ENCODE measurements at places on chromosomes 11 and 22.

GRCh38 chr22:42977569-42977968 is 37.4 kb downstream of the PACSIN2 start:
- DNase-seq, result no peak

DNA sequence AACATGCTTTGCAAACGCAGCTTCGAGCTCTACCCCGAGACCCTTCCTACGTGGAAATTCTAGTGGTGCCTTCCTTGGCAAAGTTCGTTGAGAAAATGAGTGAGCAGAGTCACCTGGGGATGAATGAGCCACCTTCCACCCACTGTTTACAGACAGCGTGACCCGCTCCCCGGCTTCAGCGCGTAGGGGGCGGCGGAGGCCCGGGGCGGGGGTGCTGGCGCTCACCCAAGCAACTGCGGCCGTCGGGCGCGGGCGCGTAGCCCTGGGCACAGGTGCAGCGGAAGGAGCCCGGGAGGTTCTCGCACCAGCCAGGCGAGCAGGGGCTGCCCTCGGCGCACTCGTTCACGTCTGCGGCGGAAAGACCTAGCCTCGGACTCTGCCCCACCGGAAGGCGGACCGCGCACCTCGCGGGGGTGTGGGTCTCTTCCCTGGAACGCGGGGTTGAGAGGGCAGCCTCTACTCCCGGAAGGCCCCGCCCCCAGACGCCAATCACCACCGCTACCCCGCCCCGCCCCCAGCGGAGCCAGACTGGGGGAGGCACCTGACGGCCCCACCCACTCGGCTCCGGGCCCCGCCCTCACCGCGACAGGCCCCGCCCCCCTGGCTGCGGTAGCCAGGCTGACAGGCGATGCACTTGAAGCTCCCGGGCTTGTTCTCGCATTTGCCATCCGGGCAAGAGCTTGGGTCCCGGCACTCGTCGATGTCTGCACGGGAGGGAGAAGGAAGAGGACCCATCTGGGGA is 11.8 kb downstream of the LTBP3 start:
- peak; percentile 76 for DNase-seq

- DNase-seq, result no peak
Observed at GRCh38 chr11:70323806-70324205, 53.3 kb downstream of the PPFIA1 start.

- DNase-seq, result no peak
Observed at GRCh38 chr11:67441731-67442351, 1.4 kb downstream of the CORO1B start.

DNA sequence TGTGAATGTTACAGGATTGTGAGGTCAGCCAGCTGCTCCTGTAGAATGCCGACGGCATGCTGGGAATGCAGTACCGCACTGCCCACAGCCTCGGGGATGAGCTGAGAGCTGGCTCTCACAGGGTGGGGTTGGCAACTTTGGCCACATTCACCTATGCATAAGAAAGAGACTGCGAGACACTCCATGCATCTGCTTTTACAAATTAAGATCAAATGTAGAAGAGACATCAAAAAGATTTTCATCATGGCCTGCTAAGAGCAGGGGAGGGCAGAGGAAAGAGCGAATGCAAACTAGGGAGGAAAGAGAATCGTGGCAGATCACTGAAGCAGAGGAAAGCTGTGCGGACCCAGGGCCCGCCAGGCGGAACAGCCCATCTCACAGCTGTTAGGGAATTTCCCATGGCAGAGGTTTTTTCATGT is 49.8 kb upstream of the SPATA19 start:
- DNase-seq, result no peak

DNA sequence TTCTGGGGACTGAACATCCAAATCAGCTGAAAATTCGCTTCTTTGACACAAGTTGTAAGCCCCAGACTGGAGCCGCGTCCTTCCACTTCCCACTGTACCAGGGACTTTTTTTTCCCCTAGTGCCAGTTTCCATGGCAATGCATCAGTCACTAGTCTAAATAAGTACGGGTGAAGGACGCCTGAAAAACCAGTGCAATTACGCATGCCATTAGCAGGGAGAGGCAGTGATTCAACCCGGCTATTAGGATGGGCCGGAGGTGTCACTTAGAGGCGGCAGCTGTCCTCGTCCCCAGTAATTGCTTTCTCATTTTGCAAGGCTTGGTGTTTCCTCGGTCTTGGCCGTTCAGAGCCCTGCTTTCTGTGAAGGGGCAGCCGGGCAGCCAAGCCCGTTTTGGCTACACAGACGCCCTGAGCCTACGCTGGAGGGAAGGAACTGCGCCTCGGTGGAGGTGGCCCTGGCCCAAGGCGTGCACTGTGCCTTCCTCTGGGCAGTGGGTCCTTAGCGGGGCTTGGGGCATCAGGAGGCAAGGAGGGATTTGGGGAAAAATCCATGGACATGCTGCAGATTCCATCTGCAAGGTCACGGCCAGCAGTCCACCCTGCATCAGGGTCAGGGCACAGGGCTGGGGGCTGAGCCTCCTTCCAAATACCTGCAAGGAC is 319.7 kb downstream of the CTTN start:
- DNase-seq, result no peak

DNA sequence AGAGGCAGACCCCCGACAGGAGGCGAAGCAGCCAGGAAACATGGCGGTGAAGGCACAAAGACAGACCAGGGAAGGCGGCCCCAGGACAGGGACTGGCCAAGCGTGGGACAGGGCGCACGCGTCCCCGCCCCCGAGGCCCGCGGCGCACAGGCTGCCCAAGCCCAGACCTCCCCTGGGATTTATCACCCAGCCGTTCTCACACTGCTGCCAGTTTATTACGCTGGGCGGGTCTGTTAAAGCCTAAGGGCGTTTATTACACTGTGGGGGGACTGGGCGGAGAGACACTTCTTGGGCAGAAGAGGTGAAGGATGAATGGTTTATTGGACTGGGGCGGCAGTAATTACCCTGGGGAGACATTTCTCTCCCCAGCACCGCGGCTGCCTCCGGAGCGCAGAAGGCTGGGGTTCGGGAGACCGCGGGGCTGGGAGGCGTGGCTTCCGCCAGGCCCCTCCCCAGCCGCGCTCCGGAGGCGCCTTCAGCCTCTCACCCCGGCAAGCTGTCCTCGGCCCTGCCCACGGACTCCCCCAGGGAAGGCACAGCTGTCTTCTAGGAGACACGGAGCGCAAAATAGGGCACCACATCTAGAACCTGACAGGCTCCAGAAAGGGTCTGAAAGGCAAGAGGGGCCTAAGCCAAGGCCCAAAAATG is 47.1 kb downstream of the SLC22A12 start:
- no peak for DNase-seq

GRCh38 chr11:74755395-74755995 is 6.8 kb downstream of the RNF169 start:
- DNase-seq, result no peak

- no peak for DNase-seq
Observed at GRCh38 chr22:38798496-38798895, 4.6 kb upstream of the DNAL4 start.

DNA sequence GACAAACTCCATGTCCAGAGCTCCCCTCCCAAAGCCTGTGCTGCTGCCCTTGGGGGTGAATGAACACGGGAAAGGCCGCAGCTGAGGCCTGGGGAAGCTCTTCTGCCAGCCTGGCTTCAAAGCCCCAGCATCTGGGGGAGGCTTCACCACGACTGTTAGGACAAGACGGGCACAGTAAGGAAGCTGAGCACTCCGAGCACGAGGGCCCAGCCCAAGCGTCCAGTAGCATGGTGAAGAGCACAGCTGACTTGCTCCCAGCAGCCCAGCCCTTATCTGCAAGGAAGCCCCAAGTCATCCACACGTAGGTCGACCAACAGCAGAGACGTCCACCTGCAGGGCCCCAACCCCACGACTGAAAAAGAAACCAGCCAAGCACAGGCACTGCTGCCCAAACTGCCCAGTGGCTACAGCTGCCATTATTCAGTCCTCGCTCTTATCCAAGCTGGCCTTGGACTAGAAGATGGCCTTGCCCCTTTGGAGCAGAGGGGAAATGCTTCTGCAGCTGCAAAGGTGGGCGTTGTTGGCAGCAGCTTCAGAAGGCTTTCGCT is 62.5 kb downstream of the SHANK2 start:
- DNase-seq, result no peak

All from NCI-H2107 (cell line).